ENCODE measurements at places on chromosomes 11 and 22.
A peak's percentile ranks its signal among the peaks of the same experiment; 100 is the strongest.

GRCh38 chr11:113308601-113309000 lies 5.8 kb upstream of the TTC12 start:
- DNase-seq: no peak

- no peak for DNase-seq
Observed at GRCh38 chr11:128415539-128415938, 171.8 kb downstream of the ETS1 start.

- DNase-seq: peak; percentile 38
Observed at GRCh38 chr11:36411202-36411640, 98.9 kb downstream of the TRAF6 start.

- DNase-seq: no peak
Observed at GRCh38 chr11:105548359-105548758, 61.5 kb upstream of the GRIA4 start.

All from left cardiac atrium (tissue), 4 donors.